Stimulated activated memory B cell treated with anti-CD40 and anti-IgM and Interleukin-4, amounts not matched to agents 10 μg/mL and 1 μg/mL and 100 μg/mL, for 72 hours (primary cell): ENCODE measurements at places on chromosomes 12 and 14.

GRCh38 chr14:76761960-76762410 is 717 bp downstream of the VASH1 start:
- ATAC-seq = peak; percentile 1

DNA sequence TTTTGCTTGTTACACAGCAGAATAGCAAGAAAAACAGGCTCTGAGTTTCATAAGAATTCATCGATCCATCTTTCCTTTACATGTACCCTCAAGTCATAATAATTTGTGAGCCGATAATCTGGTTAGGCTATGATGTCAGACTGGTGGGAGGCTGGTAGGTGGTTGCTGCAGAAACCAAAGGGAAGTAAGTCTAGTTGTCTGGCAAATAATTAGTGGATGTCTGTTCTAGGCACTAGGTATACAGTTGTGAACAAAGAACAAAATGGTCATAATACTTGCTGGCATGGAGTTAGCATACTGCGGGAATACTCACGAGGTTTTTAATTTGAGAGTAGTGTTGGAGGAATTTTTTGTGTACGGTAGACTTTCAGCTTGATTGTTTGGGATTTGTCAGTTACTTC is 8.8 kb downstream of the SUSD6 start:
- peak; percentile 51 for ATAC-seq

DNA sequence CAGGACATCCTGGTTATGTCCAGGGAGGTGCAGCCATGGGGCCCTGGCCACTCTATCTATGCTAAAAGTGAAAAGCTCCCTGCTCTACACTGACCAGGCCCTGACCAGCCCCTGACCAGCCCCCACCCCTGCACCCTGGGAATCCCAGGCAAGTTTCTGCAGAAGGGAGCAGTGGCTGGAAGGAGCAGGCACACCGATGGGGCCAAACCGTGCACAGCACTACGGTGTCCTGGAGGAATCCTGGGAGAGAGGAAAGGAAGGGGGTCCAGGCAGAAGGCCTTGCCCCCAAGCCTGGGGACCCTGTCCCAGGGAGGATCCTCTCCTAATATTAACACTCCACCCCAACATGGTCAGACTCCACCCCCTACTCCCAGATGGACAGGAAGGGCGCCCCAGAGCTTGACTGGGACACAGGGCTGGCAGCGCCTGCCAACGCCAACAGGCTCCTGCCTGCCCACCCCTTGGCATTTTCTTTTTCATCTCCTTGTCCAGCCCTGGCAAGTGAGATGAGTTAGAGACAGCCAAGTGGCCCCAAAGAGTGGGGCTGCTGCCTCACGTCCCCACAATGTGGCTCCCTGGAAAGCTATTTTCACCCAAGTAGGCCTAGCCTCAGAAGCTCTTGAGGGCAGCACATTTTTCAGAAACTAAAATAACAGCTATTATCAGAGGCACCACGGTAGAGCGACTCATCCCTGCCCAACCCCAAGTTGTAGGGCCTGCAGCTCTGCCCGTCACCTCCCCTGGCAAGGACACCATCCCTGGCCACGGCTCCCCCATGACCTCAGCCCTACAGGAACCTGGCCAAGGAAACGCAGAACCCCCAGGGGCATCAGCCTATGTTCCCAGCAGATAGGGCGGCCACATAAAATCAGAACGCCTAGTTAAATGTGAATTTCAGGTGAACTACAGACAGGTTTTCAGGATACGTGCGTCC is 82.6 kb downstream of the SCARB1 start:
- ATAC-seq = no peak

DNA sequence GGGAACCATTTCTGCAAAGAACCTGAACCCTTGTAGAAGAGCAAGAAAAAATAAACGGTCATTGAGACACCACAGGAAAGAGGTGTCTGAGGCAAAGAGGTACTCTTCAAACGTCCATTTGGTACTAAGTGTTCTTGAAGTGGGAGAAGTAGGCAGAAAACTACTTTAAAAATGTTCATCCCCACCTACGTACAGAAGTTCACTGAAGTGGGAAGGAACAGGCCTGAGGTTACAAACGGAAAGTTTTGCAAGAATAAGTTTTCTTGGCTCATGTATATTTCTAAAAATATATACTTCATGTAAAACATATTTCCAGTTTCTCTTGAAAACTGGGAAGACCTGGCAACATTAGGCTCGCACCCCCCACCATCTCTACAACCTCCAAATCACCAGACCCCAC is 61.2 kb downstream of the STXBP6 start:
- ATAC-seq = no peak

GRCh38 chr12:12807970-12808702 is 5.0 kb upstream of the DDX47 start:
- ATAC-seq = peak; percentile 93

DNA sequence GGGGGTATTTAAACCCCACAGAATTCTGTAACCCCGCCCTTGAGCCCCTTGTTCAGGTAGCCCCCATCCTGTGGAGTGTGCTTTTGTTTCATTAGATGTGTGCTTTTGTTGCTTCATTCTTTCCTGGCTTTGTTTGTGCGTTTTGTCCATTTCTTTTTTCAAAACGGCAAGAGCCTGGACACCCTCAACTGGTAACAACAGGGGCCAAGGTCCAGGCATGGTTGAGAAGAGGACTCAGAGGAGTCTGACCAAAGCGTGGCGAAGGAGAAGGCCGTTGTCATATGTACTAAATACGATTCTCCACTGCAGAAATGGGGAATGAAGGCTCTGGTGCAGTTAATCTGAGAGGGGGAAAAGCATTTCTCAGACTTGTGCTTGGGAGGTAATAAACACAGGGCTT is 46.0 kb upstream of the GNPNAT1 start:
- no peak for ATAC-seq

- ATAC-seq = no peak
Observed at GRCh38 chr14:85883966-85884365, 354.0 kb downstream of the FLRT2 start.

DNA sequence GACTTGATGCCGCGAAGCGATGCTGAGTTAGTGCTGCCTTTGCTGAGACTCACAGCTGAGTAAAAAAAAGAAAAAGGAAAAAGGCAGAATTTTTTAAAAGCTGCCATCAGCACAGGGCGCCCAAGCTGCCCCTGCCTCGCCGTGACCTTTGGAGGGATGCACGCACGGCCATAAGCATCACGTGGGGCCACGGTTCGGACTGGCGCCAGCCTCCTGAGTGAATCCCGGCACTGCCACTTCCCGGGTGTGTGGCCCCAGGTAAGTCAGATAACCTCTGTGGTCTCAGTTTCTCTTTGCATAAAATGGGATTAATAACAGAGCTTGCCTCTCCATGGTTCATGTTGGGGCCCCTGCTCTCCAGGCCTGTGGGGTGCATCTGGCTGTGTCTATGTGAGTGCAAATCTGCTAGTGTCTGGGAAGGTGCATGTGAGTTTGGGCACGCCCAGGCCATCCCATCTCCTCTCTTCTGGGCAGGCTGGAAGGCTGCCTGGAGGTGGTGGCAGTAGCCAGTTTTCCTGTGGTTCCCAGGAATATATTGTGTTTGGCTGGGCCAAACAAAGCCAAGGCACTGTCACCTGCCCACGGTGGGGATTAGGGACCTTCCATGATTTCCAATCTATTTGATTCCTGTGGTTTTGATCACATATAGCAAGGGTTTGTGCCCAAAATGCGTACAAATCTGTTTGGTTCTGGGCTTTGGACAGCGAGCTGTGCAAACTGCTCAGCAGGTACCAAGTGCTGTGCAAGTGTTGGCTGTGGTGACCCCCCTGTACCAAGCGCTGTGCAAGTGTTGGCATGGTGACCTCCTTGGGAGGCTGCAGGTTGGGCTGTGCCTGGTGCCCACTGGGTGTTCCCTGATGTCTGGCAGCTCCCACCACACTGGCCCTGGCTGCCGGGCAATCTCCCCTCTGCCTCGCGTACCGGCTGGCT is 43.5 kb upstream of the NCOR2 start:
- ATAC-seq = no peak

- no peak for ATAC-seq
Observed at GRCh38 chr12:90618586-90618985, 336.4 kb downstream of the CCER1 start.

GRCh38 chr14:91299121-91300115 is 54.9 kb upstream of the GPR68 start:
- no peak for ATAC-seq

DNA sequence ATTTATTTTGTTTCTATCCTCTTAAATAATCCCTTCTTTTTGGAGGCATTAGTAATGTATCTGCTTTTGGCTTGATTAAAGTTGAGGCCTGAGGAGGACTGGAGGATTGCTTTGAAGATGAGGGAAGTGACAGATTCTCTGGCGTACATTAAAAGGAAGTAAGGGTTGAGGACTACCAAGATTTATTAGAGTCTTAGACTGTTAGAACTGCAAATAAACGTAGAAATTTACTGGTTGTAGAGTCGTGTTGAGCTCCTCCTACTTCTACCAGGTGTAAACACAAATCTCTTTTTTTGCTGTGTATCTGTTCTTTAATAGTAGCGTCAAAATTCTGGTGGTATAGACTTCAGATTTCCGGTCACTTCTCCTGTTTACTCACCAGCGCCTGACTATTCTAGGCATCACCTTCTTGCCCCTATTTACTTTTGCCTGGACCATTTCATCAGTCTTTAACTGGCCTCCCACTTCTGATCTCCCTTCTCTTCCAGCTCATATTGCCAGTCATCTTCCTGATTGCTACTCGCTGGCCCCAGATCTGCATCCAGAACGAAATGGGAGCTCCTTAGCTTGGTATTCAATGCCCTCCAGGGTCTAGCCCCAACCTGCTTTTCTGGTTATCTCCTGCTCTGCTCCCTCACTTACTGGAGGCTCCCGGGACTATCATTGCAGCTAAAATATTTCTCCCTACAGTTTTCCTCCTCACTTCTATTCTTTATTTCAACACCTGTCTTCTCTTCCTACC is 8.4 kb upstream of the EID3 start:
- ATAC-seq = no peak

- ATAC-seq = no peak
Observed at GRCh38 chr14:41810362-41810761, 203.7 kb downstream of the LRFN5 start.

DNA sequence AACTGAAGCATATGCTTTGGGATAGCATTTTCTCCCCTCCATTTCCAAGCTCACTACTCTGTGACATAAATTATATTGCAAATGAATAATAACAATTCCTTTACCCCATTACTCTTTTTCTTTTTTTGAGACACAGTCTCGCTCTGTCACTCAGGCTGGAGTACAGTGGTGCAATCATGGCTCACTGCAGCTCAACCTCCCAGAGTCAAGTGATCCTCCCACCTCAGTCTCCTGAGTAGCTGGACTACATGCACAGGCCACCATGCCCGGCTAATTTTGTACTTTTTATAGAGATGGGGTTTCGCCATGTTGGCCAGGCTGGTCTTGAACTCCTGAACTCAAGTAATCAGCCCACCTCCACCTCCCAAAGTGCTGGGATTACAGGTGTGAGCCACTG is 49.2 kb upstream of the GTF2A1 start:
- no peak for ATAC-seq

- ATAC-seq = no peak
Observed at GRCh38 chr14:64474041-64474440, 8.7 kb downstream of the AKAP5 start.

- ATAC-seq = no peak
Observed at GRCh38 chr12:131171029-131171428, 217.3 kb downstream of the ADGRD1 start.

DNA sequence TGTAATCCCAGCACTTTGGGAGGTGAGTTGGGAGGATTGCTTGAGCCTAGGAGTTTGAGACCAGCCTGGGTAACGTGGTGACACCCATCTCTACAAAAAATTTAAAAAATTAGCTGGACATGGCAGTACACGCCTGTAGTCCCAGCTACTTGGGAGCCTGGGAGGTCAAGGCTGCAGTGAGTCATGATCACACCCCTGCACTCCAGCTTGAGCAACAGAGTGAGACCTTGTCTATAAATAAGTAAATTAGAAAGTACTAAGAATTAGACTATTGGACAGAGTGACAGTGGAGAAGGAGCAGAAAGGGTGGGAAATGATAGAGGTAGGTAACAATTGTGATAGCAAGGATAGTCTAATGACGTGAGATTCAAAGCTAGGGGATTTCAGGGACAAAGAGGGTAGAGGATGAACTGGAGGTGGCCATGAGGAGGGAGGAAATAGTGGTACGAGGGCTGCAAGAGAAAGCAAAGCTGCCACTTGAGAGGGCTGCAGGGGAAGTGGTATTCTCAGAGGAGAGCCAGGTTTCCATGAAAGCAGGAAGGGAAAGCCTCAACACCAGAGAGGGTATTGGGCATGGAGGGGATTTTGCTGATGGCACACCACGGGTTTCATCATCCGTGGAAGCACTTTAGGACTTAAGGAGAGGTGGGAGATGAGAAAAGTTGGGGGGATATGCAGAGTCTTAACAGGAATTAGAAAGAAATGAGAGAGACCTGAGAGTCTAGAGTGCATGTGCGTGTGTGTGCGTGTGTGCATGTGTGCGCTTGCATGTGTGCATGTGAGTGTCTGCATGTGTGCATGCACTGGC is 85.6 kb downstream of the SYNE2 start:
- peak; percentile 69 for ATAC-seq

- ATAC-seq = no peak
Observed at GRCh38 chr12:26868447-26869103, 35.6 kb upstream of the ITPR2 start.

- ATAC-seq = peak; percentile 85
Observed at GRCh38 chr12:11746024-11746771, 96.7 kb downstream of the ETV6 start.

GRCh38 chr14:36522347-36522971 is 2.4 kb upstream of the NKX2-1 start:
- no peak for ATAC-seq

- ATAC-seq = no peak
Observed at GRCh38 chr12:93733928-93734327, 56.8 kb downstream of the CRADD start.

GRCh38 chr14:61048640-61049039 is 67.6 kb downstream of the SLC38A6 start:
- no peak for ATAC-seq

DNA sequence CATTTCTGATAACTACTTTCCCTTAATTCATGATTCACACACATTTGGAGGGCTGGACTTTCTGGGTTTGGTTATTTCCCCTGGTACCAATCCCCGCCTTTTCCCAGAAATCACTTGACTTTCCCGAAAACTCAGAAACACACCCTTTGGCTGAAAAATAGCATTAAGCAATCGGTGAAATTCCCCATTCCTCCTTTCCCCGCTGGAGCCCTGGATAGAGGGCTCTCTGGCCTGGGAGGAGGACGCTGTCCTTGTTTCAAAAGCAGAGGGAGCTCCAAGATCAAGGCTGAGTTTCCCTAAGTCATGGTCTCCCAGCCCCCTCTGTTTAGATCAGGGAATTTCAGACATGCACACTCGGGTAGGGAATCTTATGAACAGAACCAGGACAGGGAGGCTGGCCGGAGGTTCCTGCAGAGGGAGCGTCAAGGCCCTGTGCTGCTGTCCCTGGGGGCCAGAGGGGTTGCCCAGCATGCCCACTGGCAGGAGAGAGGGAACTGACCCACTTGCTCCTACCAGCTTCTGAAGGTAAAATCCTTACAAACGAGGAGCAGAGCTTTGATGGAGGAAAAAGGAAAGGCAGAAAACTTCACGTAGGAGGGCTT is at the start of gene C1S:
Gene C1S (plus strand): TSS at position 366 of the 602 bp plus-strand sequence. CDS start 1,195 bp downstream, outside the sequence.
- no peak for ATAC-seq

GRCh38 chr14:37171678-37172023 is 755 bp downstream of the SLC25A21 start:
- ATAC-seq = no peak

- ATAC-seq = no peak
Observed at GRCh38 chr12:110931315-110931728, 10.9 kb upstream of the MYL2 start.
